ENCODE measurements at places on chromosomes 7 and 10.

GRCh38 chr7:92982928-92983327 lies 134.9 kb downstream of the SAMD9 start:
- no peak for DNase-seq

- DNase-seq = no peak
Observed at GRCh38 chr7:155805826-155806095, 6.5 kb downstream of the SHH start.

DNA sequence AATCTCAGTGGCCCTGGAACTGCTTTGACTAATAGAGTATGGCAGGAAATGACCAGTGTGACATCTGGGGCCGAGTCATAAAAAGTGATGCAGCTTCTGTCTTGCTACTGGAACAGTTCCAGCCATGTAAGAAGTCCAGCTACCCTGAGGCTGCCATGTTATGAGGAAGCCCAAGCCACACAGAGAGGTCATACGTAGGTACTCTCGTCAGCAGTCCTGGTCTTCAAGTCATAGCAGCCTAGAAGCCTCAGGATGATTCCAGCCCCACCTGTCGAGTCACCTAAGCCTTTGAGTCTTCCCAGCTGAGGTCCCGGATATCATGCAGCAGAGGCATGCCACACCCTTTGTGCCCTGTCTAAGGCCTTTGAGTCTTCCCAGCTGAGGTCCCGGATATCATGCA lies 92.1 kb downstream of the PPP1R3C start:
- no peak for DNase-seq

GRCh38 chr7:38206071-38206470 lies 28.0 kb downstream of the STARD3NL start:
- DNase-seq = no peak

GRCh38 chr7:6171532-6172223 lies 100.7 kb downstream of the CYTH3 start:
- DNase-seq = no peak

GRCh38 chr10:44010873-44011602 lies 362.4 kb upstream of the ZNF32 start:
- DNase-seq = no peak

- no peak for DNase-seq
Observed at GRCh38 chr7:115410972-115411686, 489.2 kb downstream of the MDFIC start.

DNA sequence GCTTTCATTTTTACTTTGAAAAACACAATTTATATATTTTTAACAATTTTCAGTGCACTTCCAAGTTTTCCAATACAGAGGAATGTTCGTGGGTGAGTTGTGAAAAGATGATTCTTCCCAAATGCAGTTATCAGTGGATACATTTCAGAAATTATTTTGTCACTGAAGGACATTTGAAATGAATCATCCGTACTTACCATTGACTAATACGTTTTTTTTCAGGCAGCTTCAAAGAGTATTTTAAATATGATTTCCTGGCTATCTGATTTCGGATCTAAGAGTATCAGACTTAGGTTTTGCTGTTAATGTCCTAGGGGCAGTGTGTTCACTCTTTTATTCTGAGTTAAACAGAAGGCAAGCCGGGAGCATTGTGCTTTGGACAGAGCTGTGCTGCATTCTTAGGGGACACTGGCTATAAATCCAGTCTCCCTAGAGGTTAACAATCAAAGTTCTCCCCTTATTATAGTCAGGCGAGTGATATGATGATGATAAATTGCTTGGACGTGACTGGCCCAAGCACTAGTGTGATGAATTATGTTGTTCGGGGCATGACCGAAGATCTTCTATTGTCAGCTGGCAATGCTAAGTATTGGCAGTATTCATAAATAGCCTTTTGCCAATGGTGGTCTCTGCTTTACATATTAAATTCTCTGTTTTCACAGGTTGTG lies 4.5 kb downstream of the PTER start:
- no peak for DNase-seq

DNA sequence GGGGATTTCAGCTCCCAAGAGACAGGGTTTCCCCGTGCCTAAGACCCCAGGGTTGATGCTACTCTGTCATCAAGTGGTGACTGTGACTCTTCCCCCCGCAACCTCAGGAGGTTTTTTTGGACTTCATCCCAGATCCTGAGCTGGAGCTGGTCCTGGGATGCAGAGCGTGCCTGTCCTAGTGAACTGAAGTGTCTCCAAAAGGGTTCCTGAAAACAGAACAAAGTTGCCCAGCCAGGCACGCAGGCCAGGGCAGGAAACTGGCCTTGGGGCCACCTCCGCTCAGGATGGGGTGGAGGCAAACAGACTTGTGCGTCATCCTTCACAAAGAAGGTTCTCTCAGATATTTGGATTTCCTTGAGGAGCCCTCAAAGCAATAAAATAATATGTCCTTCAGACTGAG lies 118.9 kb downstream of the ITIH5 start:
- no peak for DNase-seq

DNA sequence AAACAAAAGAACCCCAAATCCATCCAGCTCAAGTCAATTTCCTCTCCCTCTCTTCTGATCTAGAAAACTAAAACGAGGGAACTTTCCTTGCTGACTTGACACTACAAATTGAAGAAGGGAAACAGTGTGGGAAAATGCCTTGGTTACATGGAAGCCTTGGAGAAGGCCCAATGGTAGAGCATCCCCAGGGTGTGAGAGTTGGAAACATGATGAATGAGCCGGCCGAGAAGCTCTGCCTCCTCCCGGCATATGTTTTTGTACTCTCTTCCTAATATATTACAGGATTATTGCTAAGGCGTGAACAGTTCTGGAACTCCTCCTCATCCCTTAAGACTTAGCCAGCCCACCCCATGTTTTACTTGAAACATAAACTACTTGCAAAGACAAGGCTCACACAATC lies 618.2 kb upstream of the MGMT start:
- DNase-seq = no peak

DNA sequence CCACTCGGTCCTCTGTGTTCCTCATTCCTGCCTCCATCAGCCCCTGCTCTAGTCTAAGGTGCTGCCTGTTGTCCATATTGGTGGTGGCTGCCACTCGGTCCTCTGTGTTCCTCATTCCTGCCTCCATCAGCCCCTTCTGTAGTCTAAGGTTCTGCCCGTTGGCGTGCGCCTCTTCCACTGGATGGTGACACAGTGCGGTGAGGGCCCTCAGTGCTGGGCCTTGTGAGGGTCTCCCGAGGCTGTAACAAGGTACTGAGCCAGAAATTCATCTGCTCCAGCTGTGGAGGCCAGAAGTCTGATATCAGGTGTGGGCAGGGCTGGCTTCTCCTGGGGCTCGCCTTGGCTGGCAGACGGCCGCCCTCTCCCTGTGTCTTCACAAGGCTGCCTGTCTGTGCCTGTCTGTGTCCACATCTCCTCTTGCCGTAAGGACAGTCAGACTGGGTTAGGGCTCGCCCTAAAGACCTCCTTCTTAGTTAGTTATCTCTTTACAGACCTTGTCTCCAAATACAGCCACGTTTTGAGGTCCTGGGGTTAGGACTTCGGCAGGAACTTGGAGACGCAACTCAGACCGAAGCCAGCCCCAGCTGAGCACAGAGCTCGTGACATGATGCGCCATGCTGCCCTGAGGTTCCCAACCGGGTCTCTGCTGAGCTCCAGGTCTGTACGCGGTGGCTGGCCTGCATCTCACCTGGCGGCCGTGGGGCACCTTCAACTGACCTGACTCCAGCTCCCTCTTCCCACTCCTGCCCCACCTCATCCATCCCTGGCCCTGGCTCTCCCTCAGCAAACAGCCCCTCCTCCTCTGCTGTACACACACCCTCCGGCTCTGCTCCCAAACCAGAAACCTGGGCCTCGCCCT lies 181.4 kb upstream of the SHH start:
- no peak for DNase-seq

- DNase-seq = no peak
Observed at GRCh38 chr7:4134631-4135030, 547.5 kb upstream of the FOXK1 start.

GRCh38 chr7:55105952-55106351 lies 87.1 kb downstream of the EGFR start:
- DNase-seq = no peak

DNA sequence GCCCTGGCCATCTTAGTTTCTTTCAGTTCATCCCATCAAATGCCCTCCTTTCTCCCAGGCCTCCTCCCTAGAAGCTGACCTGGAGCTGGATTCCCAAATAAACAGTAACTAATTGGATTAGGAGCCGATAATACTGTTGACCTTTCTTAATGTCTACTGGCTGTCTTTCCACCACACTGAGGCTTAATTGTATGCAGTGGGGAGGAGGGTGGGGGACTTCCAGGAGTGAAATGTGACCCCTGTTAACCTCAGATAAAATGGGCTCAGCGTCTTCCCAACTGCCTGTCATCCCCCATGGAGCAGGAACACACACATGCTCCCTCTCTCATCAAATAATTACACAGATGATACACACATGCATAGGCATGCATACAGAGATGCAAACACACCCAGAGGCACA lies 53.7 kb upstream of the LBX1 start:
- DNase-seq = no peak

- DNase-seq = no peak
Observed at GRCh38 chr10:10774416-10774815, 243.3 kb upstream of the CELF2 start.

GRCh38 chr7:51025668-51026067 lies 243.0 kb upstream of the GRB10 start:
- no peak for DNase-seq

DNA sequence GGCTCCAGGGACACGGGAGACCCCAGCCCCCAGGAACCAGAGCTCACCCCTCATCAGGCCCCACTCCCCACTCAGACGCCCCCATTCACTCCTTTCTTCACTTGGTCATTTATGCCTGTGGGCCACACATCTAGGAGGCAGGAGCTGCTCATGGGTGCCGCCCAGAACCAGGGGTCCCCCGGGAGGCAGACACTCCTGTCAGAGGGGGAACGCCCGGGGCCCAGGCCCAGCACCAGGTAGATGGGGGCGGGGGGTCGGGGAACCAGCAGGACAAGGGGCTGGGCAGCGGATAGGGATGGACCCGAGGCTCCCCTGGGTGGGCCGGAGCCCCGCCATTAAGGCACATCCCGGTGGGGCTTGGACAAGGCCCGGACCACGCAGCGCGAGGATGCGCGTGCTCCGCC lies 11.8 kb downstream of the CALY start:
- no peak for DNase-seq

DNA sequence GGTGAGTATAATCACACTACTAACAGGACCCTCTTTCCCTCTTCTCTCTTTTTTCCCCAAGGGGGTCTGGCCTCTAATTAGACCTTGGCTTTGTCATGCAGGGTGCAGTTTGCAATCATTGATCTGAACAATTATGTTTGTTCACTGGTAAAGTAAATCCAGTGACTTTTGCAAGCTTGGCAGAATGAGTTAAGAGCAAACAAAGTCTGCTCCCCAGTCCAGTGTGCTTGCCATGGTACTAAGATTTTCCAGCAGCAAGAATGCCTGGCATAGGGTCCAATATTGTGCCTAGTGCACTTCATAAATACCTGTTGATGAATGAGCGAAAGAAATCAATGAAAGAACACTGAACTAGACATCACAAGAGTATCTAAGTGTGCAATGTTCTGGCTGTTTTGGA lies 43.9 kb downstream of the PLXDC2 start:
- no peak for DNase-seq

DNA sequence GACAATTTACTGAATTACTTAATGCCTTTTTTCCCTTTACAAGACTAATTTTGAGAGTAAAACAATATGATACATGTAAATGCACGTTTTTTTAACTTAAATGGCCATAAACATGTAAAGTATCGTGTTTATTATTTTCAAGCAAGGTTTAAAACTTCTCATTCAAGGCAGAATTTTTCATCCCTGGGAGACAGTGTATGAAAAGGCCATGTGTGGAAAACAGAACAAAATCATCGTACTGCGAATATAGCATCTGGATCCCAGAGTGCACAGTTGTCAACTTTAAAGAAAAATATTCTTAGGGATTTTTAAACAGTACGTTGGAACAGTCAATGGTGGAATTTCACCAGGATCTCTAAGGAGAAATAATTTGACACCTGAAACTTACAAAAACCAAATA lies 1.1 kb upstream of the RAB11FIP2 start:
- DNase-seq = no peak

GRCh38 chr10:128866551-128866950 lies 600.5 kb upstream of the MGMT start:
- DNase-seq = no peak

GRCh38 chr7:4077980-4078379 lies 604.1 kb upstream of the FOXK1 start:
- no peak for DNase-seq

DNA sequence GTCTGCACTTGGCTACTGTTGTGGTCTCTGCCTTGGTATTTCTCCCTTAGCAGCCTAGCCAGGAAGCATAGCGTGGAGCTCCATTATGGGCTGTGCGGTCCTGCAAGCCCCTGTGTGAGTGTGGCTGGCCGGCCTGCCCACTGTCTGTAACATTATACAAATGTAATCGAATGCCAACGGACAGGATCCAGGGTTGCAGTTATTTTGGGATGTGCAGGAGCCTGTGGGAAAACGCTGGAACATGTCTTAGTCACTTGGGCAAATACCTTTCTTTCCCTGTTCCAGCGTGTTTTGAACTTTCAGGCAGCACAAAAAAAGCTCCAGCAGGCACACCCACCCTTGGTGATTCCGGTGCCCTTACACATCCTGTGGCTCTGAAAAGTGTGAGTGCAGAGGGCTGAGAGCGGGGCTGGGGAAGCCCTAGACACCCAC lies 29.5 kb downstream of the BAG3 start:
- DNase-seq = no peak

DNA sequence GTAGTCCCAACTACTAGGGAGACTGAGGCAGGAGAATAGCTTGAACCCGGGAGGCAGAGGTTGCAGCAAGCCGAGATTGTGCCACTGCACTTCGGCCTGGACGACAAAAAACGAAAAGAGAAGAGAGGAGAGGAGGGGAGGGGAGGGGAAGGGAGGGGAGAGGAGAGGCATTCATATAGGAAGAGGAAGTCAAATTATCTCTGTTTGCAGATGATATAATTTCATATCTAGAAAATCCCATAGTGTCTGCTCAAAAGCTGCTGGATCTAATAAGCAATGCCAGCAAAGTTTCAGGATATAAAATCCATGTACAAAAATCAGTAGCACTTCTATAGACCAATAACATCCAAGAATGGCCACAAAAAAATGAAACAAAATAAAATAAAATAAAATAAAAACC lies 120.3 kb downstream of the LMBR1 start:
- DNase-seq = no peak

DNA sequence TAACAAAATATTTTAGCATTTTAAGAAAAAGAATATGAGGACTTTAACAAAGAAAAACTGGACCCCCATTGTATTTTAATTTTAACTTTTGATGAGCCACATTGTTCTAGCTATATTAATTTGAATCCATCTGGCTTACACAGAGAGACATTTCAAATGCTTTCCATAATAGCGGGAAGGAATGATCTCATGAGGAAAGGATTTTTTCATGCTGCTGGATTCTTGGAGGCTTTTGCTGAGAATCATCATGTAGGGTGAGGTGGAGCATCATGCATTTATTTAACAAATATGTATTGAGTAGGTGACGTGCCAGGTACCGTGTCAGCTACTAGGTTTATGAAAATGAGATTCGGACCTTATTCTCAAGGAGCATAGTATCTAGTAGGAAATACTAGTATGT lies 1006.3 kb downstream of the SORCS1 start:
- no peak for DNase-seq

GRCh38 chr7:17300012-17300411 lies 1.6 kb downstream of the AHR start:
- DNase-seq = no peak

All from CD8-positive, alpha-beta memory T cell (primary cell).